ENCODE measurements at places on chromosomes 6 and 20.

- DNase-seq, result no peak
Measured at GRCh38 chr6:168133687-168134559, 54.9 kb upstream of the FRMD1 start.

- no peak for DNase-seq
Measured at GRCh38 chr6:168695701-168696100, 254.7 kb downstream of the SMOC2 start.

DNA sequence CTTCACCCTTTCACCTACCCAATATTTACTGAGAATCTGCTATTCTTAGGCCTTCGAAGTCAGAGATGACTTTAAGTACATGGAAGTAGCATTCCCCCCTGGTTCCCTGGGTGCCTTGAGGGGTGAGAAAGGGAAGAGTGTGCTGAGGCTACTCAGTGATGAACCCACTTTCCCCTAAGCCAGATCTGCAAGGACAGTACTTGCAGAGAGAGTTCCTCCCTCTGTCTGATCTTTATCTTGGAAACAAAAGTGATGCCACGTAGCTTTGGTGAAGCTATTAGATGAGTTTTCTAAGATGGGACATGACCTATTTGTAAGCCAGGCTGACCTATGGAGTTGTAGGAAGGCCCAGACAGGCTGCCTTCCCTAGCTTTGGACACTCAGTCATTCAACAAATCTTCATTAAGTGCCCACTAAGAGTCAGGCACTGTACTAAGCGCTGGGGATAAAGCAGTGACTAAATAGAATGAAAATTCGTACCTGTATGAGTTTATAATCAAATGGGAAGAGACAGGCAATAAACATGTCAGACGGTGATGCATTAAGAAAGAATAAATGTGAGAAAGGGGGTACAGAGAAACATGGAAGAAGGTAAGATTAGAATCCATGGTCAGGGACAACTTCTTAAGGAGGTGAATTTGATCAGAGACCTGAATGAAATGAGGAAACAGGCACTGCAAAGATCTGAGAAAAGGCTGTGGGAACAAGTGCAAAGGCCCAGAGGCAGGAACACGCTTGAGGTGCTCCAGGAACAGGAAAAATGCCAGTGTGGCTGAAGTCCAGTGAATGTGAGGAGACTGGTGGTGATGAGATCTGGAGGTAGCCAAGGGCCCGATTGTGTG is 42.2 kb downstream of the BCL2L1 start:
- no peak for DNase-seq

DNA sequence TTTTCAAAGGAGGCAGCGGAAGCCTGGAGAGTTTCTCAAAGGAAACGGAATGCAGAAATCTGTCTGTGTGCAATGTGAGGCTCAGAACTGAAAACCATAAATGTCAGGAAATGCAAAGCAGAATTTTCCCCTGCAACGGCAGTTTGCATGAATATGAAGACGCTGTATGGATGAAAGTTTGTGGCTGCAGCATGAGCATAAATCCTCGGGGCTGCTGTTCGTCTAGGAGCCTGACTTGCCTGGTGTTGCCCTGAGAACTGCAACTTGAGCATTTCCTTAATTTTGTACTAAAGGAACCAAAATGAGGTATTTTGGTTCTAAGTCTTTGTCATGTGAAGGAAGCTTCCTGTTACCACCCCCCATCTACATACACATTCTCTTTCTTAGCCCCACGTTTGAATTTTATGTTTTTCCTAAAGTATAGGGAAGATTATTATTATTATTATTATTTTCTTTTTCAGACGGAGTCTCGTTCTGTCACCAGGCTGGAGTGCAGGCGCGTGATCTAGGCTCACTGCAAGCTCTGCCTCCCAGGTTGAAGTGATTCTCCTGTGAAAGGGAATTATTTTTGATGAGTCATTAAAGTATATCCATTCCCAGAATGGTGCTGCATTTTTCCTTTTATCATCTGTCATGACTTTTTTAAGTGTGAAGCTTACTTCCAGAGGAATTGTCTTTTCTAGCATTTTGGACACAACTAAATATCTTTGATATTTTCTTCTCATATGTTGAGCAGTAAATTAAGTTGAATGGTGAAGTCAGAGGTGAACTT is 33.1 kb downstream of the MTHFD1L start:
- DNase-seq, result no peak

DNA sequence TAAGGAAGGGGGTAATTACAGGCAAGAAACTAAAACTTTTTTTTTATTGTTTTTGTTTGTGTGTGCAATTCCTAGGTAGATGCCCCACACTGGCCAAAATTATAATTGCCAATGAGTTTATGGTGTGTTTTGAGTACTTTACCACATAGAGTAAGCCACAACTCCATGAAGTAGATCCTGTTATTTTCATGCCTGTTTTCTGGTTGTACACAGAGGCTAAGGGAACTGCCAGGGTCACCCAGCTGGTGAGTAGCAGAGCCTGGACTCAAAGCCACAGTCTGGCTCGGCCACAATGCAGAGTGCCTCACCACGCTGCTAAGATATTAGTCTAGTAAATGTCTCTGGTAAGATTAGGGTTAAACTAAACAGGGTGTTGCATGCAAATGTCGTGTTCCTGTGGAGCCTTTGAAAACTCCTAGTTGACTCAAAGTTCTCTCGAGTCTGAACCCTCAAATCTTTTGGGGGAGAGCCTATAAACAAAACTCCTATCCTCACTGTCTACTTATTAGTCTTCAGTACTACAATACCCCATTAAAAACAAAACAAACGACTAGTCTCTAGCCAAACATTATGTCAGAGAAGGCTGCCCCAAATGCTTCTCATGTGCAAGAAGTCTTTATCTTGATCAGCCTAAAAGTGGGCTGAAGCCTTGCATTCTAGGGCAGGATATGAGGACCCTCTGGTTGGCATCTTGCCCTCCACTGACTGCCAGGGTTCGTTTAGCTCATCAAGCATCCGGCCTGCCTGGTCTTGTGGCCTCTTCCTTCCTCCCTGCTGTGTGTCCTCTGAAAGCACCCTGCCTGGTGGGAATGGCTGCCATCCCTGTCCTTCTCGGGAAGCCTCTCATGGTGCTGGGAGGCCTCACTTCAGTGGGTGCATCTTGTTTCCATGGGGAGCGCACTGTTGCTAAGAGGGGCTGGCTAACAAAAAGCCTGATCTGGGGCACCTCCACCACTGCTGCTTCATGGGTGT is 4.2 kb downstream of the DUSP22 start:
- no peak for DNase-seq

DNA sequence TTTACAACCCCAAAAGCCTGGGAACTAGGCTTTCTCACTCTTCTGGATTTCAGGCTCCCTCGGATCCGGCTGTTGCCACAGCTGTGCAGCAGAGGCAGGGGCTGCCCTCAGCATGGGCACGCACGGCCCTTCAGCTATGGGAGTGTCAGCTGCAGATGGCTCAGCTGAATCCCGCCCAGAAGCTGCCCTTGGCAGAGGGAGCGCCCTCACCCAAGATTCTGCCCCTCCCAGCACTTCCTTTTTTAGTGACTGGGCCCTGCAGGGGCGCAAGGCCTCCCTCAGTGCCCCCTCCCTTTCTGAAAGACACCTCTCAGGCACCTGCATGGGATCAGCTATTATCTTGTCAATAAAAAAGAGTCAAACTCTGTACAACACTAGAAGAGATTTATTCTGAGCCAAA is 67.9 kb upstream of the THBS2 start:
- no peak for DNase-seq

DNA sequence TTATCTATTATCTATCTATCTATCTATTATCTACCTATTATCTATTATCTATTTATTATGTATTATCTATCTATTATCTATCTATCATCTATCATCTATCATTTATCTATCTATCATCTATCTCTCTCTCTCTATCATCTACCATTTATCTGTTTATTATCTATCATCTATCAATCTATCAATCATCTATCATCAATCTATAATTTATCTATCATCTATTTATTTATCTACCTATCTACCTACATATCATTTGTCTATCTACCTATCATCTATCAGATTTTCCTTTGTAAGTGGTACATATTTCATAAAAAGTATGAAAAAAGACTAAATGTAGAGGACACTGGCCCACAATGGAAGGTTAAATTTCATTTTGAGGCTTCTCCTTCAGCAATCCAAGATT is 212.1 kb upstream of the EXOC2 start:
- DNase-seq, result no peak

- peak; percentile 54 for DNase-seq
Measured at GRCh38 chr6:75285283-75285639, 669 bp upstream of the TMEM30A start.

DNA sequence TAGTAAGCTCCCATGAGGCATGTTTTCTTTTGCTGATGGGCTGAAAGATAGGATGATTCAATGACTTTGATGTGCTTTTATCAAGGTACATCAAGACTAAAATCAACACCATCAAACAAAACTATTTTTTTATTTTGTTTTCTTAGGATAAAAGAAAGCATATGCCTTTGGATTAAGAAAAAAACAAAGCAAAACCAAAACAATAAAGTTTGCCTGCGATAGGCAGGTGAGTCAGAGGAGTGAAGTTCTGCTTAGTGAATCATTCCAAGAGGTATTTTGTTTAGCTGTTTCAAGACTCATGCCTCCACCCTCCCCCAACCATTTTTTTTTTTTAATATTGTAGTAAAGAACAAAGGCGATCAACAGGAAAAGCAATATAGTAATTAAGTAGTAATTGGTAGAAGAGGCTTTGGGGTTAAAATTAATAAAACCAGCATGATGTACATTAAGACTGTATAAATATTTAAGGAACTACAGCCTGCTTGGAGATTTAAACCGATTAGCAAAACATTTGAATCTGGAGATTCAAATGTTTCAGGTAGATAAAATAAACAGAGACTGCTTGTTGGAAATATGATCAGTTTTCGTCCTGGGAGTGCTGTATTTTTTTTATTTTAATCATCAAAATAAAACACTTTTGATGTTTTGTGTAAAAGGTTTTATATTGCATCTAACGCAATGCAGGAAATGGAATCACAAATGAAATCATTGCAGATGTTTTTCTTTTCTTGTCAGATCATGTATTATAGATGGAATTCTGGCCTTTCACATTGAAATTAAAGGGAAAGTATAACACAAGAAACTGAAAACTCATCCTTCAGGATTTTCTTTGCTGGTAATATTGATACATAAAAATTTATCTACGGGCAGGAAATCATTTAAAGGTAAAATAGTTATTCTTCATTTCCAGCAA is 482.3 kb upstream of the MANEA start:
- DNase-seq, result no peak

GRCh38 chr6:18527836-18528743 is 140.9 kb downstream of the RNF144B start:
- peak; percentile 36 for DNase-seq

- DNase-seq, result no peak
Measured at GRCh38 chr20:20933142-20933958, 172.8 kb downstream of the LINC00237 start.

GRCh38 chr6:111996144-111996865 is 57.6 kb upstream of the CCN6 start:
- DNase-seq, result no peak

- DNase-seq, result no peak
Measured at GRCh38 chr6:125913864-125914351, 42.7 kb upstream of the HINT3 start.

DNA sequence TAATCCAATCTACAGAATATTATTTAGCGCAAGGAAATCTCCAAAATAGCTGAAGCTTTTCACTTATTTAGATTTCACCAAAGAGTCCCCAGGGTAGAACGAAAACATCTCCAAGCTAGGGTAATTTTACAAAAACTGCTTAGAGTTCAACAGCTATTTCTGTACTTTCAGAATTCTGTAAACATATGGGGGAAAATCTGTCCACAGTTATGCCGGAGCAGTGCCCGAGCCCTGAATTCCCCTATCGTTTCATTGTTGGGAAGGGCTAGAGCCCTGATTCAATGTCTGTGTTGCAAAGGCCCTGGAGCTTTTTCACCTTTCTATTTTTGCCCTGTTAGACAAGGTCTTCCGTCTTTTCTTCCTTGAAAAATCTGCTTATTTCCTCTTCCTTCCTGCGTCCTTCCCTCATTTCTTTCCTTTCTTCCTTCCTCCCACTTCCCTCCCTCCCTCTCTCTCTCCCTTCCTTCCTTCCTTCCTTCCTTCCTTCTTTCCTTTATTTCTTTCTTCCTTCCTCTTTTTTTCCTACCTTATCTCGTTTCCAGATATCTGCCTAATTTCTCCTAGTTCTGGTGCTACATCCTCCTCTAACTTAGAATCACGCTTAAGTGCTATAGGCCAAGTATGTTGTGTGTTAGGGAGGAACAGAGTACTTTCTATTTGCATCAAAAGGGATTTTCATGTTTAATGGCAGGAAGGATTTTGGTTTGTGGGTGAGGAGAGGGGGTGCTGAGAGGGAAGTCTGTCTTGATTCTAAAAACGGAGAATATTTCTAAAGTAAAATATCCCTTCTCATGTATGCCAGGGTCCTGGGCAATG is 122.5 kb upstream of the BMP2 start:
- no peak for DNase-seq

GRCh38 chr6:116133453-116133852 is 7.5 kb upstream of the COL10A1 start:
- DNase-seq, result no peak

DNA sequence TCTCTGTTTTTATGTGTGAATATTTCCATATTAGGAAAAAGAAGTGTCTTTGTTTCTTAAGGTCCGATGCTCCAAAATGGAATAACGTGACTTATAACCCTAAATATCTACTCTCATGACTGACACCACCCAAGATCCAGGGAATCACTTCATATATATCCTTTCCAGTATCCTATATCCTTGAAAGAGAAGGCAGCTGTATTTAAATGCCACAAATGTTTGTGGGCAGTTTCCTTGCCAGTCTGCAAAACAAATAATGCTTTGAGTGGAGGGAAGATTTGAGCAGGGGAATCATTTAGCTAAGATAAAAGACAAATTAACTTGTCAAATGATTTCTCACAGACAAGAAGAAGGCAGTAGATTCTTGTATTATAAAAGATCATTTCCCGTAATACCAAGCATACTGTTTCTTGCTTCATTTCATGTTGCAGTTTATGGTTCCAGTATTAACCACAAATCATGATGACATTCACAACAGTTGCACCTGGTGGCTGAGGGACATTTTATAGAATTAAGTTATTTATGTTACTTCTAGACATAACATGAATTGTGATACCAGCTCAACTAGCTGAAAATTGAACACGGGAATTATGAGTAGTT is 30.0 kb upstream of the FABP7 start:
- DNase-seq, result peak; percentile 36

- DNase-seq, result no peak
Measured at GRCh38 chr20:54084727-54085388, 14.5 kb upstream of the BCAS1 start.

All from NCI-H774 (cell line).